ELR (cell line): ENCODE measurements at places on chromosomes 16 and 17.
A peak's percentile ranks its signal among the peaks of the same experiment; 100 is the strongest.

- peak; percentile 94 for DNase-seq
These were observed 36.4 kb downstream of the HEATR3 start for GRCh38 chr16:50102051-50102746.

DNA sequence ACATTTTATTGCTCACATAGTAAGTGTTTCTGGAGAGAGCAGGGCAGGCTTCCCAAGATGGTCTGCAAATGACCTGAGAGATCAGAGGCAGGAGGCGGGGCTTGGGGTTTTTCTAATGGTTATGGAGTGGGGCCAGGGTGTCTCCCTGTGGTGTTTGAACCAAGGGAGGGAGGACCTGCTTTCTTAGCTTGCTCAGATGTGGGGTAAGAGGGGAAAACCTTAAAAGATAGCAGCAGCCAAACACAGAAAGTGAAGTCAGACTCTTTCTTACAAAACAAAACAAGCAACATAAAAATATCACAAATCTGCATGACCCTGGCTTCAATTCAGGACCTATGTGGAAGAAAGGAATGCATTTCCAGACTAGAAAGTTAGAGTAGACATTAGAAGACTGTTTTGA, 22.9 kb upstream of the DNAJA2 start:
- no peak for DNase-seq

DNA sequence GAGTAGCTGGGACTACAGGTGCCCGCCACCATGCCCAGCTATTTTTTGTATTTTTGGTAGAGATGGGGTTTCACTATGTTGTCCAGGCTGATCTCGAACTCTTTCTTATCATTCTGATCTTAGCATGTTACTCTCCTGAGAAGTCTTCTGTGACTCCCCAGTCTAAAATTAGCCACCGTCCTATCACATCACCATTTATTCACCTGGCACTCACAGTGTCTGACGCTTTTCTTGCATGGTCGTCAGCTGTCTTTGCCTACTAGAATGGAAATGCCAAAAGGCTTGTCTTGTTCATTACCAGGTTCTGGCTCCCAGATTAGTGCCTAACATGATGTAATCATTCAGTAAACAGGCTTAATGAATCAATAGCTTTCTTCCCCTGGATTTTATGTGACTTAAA, 23.8 kb downstream of the TOM1L1 start:
- DNase-seq, result no peak

GRCh38 chr16:19474617-19475016, 47.3 kb downstream of the GDE1 start:
- DNase-seq, result peak; percentile 7

DNA sequence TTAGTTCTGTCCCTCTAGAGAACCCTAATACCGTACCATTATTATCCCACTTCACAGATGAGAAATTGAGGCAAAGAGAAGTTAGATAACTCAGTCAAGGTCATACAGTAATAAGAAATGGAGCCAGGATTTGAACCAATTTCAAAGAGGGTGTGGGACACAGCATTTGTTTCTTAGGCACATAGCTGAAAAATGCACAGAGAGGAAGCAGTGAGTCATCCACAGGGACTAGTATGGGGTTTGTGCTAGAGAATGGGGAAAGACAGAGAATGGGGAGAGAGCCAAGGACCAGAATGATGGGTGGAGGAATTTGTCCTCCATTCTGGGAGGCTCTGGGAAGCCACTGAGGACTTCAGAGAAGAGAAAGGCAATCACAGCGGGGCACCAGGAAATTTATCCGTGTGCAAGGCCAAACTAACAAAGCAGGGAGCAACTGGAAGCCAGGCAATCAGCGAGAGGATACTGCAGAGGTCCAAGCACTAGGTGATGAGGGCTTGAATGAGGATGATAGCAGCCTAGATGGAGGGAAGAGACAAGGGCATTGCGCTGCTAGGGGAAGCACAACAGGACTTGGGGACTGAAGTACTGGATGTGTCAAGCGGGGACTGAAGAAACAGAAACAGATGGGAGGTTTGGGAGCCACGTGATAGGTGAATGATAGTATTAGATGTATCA, 78.1 kb upstream of the ZFHX3 start:
- peak; percentile 47 for DNase-seq

GRCh38 chr17:77375917-77376651, 235.3 kb downstream of the SEC14L1 start:
- peak; percentile 72 for DNase-seq

DNA sequence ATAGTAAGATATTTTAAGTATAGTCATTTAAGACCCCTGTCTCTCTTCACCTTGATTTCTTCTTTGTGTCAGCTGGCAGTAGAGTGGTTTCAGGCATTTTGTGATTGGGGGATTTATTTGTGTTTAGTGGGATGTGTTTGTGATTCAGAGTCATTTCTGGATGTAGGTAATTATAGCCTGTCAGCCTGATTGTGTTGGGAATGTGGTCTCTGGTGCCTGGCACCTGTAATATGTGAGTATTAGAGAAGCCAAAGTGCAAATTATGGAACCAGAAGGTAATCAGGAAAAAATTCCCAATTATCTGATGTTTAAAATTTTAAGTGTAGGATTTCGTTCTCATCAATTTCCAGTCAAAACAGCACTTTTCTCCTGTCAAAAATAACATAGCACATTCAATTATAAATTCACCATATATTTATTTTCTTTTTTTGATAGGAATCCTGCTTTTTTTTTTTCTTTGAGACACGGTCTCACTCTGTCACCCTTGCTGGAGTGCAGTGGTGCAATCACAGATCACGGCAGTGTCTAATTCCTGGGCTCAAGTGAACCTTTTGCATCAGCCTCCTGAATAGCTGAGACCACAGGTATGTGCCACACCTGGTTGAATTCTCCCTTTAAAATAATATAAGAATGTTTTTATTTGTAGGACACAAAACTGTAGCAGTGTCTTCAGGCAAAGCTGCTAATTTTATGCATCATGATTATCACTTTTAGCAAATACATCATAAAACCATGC, 42.7 kb downstream of the ATF7IP2 start:
- no peak for DNase-seq

DNA sequence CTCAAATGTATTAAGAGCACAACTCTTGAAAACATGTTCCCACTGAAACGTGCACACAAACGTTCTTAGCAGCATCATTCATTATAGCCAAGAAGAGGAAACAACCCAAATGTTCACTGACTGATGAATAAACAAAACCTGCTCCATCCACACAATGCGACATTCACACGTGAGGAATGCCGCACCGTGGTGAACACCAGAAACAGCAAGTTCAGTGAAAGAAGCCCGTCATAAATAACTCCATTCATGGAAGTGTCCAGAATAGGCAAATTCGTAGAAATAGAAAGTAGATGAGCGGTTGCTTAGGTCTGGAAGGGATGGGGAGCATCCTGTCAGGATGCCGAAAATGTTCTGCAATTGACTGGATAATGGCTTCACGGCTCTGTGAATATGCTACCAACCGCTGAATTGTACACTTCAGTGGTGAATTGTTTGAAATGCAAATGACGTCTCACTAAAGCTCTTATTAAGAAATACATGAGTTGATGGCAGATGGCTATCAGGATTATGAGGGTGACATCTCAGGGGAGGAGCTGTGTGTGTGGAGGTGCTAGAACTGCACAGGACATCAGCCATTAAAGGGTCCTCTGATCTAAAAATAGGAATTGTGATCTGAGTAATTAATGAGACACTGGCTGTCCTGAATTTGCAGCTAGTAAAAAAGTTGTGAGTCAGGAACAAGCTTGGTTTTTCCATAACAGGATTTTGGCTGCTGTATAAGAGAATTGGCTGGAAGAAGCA, 771.0 kb downstream of the KCNJ18 start:
- no peak for DNase-seq

- no peak for DNase-seq
These were observed 228.9 kb upstream of the RPL38 start for GRCh38 chr17:73974536-73974935.

- no peak for DNase-seq
These were observed 8.8 kb downstream of the ST3GAL2 start for GRCh38 chr16:70429888-70430666.

DNA sequence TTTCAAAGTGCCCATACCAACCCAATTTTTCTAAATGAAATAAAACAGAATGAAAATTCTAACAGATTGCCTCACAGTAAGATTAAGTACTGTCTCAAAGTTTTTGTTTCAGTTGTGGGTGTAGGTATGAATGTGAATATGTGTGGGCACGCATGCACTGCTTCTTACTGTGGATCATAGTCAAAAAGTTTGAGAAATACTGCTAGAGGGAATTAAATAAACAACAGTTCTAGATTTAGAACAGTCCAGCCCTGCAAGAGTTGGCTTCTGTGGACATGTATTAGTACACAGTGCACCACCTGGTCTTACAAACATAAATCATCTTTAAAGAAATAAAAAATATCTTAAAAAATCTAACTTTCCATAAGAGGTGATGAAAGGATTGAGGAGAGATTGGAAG, 8.4 kb downstream of the ZNF652 start:
- DNase-seq, result no peak

DNA sequence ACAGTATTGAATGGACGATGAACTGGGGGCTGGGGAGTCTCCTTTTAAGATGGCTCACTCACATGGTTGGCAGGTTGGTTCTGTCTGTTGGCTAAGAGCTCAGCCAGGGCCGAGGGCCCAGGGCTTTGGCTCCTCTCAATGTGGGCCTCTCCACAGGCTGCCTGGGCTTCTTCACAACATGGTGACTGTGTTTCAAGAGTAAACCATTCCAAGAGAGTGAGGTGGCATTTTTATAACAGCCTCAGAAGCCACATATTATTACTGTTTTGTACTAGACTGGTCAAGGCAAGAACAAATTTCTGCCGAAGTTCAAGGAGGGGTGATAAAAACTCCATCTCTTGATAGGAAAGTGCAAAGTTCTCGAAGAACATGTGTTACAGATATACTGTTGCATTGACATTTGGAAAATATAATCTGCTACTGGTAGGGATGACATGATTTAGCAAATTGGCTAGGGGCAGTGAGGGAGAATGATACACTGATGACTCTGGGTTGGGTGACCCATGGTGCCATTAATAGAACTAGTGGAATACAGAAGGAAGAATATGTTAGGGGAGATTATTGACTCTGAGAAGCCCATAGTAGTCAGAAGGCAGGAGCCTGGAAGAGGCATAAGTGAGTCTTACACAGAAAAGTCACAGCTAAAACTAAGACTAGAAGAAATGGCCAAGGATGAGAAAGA, 13.7 kb downstream of the KRABD2 start:
- peak; percentile 48 for DNase-seq

- DNase-seq, result peak; percentile 47
These were observed 20.7 kb downstream of the LGALS9 start for GRCh38 chr17:27651411-27652345.

- DNase-seq, result no peak
These were observed 222.1 kb downstream of the SOX9 start for GRCh38 chr17:72342627-72343527.

DNA sequence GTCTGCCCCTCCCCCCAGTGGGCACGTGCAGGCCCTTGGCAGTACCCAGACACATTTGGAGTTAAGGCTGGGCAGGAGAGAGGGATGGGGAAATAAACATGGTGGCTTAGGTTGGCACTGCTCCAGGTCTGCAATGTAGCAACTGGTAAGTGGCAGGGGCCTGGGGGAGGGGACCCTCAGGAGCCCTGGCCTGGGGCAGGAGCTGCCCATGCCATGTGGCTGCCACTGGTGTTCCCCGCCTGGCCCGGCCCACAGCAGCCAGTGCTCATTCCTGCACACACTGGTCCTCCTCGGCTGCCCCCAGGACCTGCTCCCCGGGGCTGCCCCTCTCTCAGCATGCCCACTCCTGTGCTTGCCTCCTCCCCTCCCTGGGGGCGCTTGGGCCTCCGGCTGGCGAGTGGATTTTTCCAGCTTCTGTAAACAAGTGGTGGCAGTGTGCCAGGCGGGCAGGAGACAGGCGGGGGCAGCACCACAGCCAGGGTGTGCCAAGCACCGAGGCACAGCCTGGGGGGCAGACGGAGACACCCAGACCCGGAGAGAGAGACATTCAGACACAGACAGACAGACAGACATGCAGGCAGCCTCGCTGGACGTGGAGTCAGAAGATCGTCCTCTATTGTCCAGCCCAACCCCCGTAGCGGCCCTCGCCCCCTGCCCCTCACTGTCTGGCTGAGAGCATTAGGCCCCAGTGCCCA, 9.4 kb downstream of the THRA start:
- no peak for DNase-seq

DNA sequence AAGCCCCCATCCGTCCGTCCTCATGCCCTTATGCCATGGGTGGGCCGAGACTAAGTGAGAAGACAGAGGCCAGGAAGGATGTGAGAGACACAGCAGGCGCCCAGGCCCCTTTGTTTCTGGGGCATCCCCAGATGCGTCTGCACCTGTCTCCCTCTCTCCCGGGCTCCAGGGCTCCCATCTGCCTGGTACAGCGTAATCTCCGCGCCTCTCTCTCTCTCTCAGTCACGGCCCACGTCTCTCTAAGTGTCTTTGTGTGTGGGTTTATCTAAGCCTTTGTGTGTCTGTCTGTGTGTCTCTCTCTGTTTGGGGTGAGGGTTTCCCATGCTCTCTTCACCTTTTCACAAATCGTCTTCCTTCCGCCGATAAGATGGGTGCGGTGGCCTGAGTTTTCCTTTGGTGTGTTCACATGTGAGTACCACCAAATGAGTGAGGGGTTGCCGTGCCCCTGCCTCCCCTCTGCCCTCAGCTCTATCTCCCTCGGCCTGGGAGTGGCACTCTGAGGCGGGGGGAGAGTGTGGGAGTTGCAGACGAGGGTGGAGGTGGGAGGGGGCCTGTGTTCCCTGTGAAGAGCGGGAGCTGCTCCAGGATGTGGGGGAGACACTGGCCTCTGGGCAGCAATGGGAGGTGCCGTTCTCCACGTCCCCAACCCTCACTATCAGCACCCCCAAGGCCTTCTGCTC, 25.8 kb upstream of the ABCC3 start:
- DNase-seq, result no peak

GRCh38 chr16:67173808-67174705, 3.7 kb downstream of the NOL3 start:
- peak; percentile 91 for DNase-seq

DNA sequence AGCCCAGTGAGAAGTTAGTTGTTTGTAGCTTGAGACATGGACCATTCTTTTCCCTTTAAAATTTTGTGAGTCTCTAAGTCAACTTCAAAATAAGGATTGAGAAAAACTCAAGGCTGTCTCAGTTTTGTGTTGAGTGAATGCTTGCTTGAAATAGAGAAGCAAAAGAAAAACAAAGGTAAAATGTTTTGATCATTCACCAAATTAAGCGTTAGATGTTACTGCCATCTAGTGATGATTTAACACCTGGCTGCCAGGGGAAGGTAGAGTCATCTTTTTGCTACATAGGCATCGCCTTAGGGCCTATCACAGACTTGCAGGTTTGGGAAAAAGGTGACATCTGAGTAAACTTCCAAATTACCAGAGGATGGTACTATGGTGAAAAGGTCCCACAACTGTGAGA, 74.4 kb downstream of the PCTP start:
- peak; percentile 11 for DNase-seq
